ENCODE measurements at places on chromosomes 7 and 10.

GRCh38 chr7:86760236-86760635, 116.5 kb downstream of the GRM3 start:
- DNase-seq, result no peak

DNA sequence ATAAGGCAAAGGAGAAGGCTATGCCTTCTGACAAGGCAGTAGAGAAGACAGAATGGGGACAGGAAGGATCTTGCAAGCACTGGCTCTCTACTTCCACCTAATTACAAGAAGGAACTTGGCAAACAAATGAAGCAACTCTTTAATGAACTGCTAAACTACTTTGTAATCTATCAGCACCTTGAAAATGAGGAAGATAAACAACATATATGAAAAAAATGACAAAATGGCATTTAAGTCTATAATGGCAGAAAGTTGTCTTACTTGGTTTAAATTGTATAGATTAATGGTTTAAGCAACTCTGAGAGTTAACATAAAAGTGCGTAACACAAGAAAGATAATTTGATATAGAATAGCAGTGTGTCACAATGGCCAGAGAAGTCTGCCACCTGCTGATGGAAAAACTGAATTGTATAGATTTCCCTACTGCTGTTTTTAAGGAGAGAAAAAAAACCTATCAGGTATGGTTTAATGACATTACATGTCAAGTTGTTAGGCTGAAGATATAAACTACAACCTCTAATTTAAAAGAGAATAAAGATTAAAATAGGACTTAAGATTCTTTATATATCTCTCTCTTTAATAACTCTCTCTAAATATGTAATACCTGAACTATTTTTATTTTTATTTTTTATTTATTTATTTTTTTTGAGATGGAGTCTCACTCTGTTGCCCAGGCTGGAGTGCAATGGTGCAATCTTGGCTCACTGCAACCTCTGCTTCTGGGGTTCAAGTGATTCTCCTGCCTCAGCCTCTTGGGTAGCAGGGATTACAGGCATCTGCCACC, 11.8 kb downstream of the NT5C3A start:
- no peak for DNase-seq

GRCh38 chr10:78537018-78537417, 503.4 kb downstream of the RPS24 start:
- DNase-seq, result no peak

DNA sequence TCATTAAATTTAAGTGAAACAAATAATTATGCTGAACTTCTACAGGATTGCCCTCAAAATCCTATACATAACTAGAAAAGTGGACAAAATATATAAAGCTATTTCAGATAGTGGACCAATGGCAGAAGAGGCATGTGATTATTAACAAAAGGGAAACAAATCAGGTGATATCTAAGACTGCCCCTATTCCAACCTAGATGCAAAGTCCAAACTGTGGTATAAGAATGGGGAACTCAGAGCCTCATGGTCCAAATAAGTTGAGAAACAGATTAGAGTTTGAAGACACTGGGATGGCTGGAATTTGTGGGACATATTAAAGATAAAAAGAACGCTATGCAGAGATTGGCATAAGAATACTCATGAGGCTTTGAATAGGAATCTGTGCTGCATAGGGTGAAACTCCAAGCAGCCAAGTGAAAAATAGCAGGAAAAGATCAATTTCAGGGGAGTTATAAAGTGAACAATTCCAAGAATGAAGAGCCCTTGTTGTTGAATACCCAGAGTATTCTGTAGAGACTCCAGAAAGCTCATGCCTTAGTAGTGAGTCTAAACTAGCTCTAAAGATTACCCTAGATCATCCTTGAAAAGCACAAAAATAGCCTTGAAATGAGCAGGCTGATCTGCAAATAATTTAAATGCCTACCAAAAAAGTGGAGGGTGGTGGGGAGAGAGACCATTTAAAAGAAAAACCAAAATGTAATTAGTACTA, 152.4 kb downstream of the IMMP2L start:
- DNase-seq, result no peak

- no peak for DNase-seq
These were observed 164.3 kb downstream of the BUB3 start for GRCh38 chr10:123318516-123318915.

DNA sequence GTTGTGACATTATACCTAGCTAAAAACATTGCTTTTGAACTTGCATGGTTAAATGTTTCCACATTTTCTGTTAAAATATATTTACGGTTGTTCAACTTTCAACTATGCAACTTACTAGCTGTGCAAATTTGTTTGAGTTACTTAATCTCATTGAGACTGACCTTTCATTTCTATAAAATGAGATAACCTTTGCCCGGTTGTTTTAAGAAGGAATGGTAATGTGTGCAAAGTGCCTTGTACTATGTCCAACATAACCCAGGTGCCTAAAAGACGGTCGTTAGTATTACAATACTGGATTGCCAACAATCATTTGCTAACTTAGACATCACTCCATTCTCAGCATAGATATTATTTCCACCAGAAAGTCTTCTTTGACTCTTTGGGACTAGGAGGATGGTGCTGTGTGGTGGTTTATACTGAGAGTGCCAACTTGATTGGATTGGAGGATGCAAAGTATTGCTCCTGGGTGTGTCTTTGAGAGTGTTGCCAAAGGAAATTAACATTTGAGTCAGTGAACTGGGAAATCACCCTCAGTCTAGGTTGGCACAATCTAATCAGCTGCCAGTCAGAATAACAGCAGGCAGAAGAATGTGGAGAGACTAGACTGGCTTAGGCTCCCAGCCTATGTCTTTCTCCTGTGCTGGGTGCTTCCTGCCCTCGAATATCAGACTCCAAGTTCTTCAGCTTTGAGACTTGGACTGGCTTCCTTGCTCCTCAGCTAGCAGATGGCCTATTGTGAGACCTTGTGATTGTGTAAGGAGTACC, 85.2 kb upstream of the PDSS1 start:
- DNase-seq, result no peak

GRCh38 chr10:26445411-26446031, 7.4 kb downstream of the APBB1IP start:
- no peak for DNase-seq

GRCh38 chr10:95290461-95291364, at the start of gene PDLIM1:
PDLIM1 (minus strand) TSS chr10:95291003; CDS start chr10:95290915, 88 bp downstream.
- peak; percentile 29 for DNase-seq

DNA sequence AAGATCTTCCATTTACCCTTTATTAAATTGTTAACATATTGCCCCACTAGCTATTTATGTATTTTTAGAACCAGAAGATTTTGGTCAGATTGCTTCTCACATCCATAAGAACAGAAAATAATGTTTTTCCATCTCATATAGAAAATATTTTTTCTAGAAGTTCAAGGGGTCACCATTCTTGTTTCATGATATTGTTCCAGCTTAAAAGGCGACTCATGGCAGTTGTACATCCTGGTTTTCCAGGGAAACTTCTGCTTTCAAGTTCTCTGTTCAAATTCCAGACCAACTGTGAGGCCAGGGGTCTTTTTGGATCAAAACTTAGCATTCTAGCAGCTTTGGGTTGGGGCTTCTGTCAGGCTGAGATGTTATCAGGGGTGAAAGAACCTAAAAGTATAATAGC, 84.4 kb downstream of the LRRC4 start:
- DNase-seq, result no peak

DNA sequence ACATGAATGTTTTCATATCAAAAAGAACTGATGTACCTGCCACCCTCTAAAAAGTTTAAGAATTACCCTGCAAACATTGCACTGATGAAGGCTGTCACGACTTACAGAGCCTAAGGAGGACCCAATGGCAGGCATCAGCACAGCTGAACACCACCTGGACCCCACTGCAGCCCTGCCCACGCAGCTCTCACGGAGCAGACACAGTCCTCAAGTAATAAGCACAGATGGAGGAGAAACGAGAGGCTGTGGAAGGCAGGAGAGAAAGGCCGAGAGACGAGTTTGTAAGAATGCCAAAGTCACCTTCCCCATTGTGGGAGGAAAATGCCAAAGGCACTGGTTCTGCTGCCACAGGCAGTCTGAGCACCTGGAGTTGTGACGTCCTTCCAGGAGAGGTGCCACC, 135.0 kb downstream of the DLG5 start:
- DNase-seq, result no peak

- DNase-seq, result no peak
These were observed 17.3 kb downstream of the DIP2C start for GRCh38 chr10:672203-672602.

DNA sequence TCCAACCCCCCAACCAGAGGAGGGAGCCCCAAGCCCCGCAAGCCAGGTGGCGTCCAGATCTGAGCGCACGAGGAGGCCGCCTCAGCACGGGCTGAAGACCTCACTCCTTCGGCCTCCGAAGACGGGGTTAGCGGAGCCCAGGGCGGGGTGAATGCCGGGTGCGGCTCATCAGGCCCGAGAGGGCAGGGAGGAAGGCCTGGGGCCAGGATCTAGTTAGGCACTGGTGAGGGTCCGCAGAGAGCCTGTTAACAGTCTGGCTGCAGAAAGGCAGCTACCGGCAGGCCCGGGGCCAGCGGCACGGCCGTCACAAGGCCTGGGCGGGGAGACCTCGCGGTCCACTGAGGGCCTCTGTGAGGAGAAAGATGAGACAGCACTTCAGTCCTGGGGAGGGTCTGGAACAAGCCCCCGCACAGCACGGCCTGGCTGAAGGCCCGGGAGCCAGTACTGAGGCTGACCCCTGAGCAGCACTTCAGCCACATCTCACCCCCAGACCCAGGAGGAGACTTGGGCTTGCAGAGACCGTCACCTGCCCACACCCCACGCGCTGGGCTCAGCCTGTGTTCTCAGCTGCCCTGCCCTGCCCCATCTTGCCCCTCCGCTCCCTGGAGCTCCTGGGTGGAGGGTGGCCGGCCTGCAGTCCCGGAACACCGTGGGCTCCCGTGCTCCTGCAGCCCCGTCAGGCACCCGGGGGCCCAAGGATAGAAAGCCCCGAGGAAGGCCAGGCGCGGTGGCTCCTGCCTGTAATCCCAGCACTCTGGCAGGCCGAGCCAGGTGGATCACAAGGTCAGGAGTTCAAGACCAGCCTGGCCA, 193.2 kb downstream of the ELFN1 start:
- no peak for DNase-seq

- no peak for DNase-seq
These were observed 237.2 kb downstream of the CSTF2T start for GRCh38 chr10:51462076-51462779.

DNA sequence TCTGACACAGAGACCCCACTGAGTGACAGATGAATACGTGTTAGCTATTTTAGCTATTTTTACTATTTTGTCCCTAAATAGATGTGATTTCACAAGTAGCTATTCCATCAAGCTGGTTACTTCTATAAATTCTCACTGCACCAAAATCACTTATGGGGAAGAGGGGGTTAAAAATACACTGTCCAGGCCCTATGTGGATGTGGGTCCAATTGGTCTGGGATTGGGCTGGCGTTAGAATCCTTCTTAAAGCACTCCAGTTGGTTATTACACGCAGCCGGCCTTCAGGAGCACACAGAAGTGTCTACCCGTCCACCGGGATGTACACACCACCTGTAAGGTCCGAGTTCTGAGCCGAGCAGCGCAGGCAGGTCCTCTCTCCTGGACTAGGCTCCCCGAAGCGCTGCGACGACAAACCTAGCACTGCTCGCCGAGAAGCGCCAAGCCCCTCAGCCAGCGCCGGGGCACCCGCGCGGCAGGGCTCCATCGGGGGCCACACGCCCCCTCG, 222.3 kb upstream of the MKLN1 start:
- no peak for DNase-seq

DNA sequence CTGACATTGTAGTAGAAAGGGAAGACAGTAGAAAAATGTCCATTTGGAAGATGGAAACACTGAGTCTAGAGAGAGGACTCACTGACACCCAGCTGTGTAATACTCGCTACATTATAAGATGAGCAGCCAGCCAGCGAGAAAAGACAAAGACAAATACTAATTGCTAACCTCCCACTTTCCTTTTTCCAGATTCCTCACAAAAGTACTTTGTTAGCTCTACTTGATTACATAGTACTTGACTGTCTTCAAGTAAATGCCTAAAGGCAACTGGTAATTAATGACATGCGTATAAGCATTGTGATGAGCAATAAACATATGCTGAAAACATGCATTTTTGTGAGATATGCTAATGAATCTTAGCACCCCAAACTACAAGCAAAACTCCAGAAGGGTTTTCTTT, 363.1 kb downstream of the GPAM start:
- DNase-seq, result no peak

GRCh38 chr10:48456361-48456804, 148.5 kb downstream of the ARHGAP22 start:
- DNase-seq, result no peak

GRCh38 chr7:90579181-90579688, 16.9 kb upstream of the CDK14 start:
- no peak for DNase-seq

- no peak for DNase-seq
These were observed 2.8 kb upstream of the ZC3HAV1L start for GRCh38 chr7:139038691-139039090.

DNA sequence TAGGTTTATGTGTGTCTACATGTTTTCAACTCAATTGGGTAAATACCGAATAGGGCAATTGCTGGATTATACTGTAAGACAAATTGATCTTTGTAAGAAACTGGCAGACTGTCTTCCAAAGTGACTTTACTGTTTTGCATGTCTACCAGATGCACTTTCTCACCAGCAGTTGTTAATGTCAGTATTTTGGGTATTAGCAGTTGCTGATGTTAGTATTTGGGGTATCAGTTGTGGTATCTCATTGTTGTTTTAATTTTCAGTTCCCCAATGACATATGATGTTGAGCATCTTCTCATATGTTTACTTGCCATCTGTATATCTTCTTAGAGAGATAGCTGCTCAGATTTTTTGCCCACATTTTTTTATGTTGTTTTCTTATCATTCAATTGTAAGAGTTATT, 10.6 kb downstream of the PDE6C start:
- no peak for DNase-seq

GRCh38 chr7:4268040-4268965, 413.8 kb upstream of the FOXK1 start:
- DNase-seq, result no peak

GRCh38 chr10:118729641-118730258, 25.0 kb downstream of the CACUL1 start:
- DNase-seq, result no peak

GRCh38 chr10:79137300-79137756, 68.6 kb downstream of the ZMIZ1 start:
- DNase-seq, result no peak

Measured in central memory CD8-positive, alpha-beta T cell (primary cell).